Activated T-helper 1 cell treated with anti-CD3 and anti-CD28 coated beads, Interleukin-12 subunit alpha, Interleukin-12 subunit beta, Interleukin-2, Interleukin-4 antibody, amounts not matched to agents 30 ng/mL and 10 ng/mL and 1 ng/mL, durations not matched to agents 14 hours and 24 hours and 36 hours (primary cell): ENCODE measurements at places on chromosomes 4 and X.

DNA sequence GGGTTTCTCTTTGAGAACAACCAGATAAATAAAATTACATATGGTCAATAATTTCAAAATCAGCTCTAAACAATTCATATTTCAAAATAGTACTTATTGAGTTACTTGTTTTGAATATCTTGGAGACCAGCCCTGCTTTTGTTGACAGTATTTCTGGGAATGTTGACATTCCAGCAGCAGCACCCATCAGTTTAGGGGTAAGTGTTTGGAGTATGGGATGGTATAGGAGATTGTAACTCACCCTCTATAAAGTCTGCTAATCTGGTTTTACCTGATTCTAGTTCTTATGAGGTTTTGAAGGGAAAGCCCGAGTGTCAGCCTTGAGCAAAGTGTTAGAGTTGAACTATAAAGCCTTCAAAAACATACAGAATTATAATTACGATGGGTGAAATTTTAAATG, 139.2 kb upstream of the ANKRD50 start:
- H3K4me1 ChIP-seq, result no peaks in the 10 kb centered on the region
- H3K36me3 ChIP-seq, result no peaks in the 10 kb centered on the region
- H3K27ac ChIP-seq, result no peak overlapping the region
- H3K27me3 ChIP-seq, result no peaks in the 10 kb centered on the region
- no peak overlapping the region for H3K4me3 ChIP-seq

GRCh38 chr4:104169437-104169836, 325.3 kb downstream of the CXXC4 start:
- H3K36me3 ChIP-seq, result no peaks in the 10 kb centered on the region
- H3K4me3 ChIP-seq, result no peak overlapping the region
- H3K4me1 ChIP-seq, result no peaks in the 10 kb centered on the region
- DNase-seq, result no peak
- H3K27ac ChIP-seq, result no peak overlapping the region

- no peak overlapping the region for H3K4me3 ChIP-seq
- H3K27ac ChIP-seq, result no peak overlapping the region
- H3K27me3 ChIP-seq, result peaks cover 2% of the 10 kb centered on the region
Observed at GRCh38 chr4:2304321-2304876, 42.5 kb upstream of the MXD4 start.

- H3K27me3 ChIP-seq, result no peaks in the 10 kb centered on the region
- H3K4me1 ChIP-seq, result no peaks in the 10 kb centered on the region
- no peak overlapping the region for H3K4me3 ChIP-seq
Observed at GRCh38 chr4:23171976-23172375, 479.2 kb downstream of the GBA3 start.

- H3K27me3 ChIP-seq, result no peaks in the 10 kb centered on the region
- peaks cover 13% of the 10 kb centered on the region for H3K36me3 ChIP-seq
- DNase-seq, result no peak
Observed at GRCh38 chr4:8410641-8411271, 29.8 kb downstream of the ACOX3 start.

DNA sequence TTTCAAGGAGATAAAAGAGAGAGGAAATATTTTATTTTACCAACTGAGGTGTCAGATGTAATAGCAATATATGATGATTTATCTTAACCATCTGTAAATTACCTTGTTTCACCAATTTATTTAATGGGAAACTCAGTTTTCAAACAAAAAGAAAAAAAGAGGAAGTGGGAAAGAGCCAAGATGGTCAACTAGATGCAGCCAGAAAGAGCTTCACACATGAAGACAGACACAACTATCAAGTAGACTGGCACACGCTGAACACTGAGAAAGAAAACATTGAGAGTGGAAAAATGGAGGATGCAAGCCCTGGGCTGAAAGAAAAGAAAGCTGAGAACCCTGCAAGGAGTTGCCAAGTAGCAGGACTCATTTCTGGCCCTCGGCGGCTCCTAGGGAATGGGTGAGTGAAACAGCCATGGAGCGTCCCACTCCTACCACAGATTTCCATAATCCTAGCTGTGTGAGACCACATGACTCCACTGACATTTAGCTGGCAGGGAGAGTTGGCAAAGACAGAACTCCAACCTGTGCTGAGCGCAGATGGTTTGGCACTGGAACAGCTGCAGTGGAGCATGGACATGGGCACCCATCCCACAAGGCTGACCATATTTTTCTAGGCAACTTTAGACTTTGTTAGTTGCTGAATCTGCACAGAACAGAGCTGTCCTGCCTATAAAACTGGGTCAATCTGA, 409.3 kb downstream of the FAM47B start:
- no peak for DNase-seq
- H3K27ac ChIP-seq, result no peak overlapping the region
- no peak overlapping the region for H3K4me3 ChIP-seq
- H3K27me3 ChIP-seq, result no peaks in the 10 kb centered on the region
- no peaks in the 10 kb centered on the region for H3K36me3 ChIP-seq

DNA sequence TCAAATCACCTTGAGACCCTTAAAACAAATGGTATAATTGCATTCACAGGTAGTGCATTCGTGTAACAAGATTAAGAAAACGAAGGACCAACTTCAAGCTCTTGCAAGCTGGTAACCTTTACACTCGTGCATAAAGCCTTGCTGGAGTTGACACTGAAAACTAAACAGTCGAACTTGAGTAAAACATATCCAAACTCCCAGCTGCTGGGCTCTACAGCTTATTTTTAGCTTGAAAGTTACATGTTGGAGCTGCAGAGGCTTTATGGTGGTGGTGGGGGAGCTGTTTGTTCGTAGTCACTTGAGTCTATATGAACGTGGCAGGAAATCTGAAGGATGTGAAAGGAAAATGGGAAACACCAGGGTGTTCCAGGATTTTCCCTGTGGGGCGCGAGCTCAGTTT, 2.7 kb upstream of the WDR1 start:
- DNase-seq, result no peak
- peaks cover 84% of the 10 kb centered on the region for H3K4me1 ChIP-seq
- H3K36me3 ChIP-seq, result peaks cover 18% of the 10 kb centered on the region
- H3K27ac ChIP-seq, result peak overlapping the region; percentile 93
- H3K27me3 ChIP-seq, result no peaks in the 10 kb centered on the region
- peak overlapping the region; percentile 82 for H3K4me3 ChIP-seq

DNA sequence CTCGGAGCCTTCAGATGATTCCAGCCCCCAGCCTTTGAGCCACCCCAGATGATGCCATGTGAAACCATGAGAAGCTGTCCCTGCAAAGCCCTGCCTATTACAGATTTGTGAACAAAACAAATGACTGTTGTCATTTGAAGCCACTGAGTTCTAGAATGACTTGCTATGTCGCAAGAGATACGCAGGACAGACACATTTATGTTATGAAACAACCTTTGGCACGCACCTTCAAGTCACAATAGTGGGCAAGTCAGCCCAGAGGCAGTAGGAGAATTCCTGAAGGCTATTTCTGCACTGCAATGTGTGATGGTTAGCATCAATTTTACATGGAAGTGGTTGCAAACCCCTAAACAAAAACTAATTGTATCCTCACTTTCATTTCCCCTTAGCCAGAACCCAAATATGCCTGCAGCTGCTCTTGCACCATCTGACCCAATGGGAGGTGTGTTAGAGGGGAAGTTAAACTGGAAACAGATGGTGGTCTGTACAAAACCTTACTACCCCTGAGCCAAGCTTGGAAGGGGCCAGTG, 174.4 kb upstream of the ATP6AP2 start:
- H3K27ac ChIP-seq, result no peak overlapping the region
- H3K36me3 ChIP-seq, result no peaks in the 10 kb centered on the region
- no peaks in the 10 kb centered on the region for H3K4me1 ChIP-seq
- peaks cover 5% of the 10 kb centered on the region for H3K27me3 ChIP-seq
- H3K4me3 ChIP-seq, result no peak overlapping the region

- no peaks in the 10 kb centered on the region for H3K4me1 ChIP-seq
- no peaks in the 10 kb centered on the region for H3K27me3 ChIP-seq
- no peak overlapping the region for H3K27ac ChIP-seq
- no peaks in the 10 kb centered on the region for H3K36me3 ChIP-seq
- DNase-seq, result no peak
Observed at GRCh38 chrX:143945171-143945570, 61.3 kb downstream of the UBE2NL start.

DNA sequence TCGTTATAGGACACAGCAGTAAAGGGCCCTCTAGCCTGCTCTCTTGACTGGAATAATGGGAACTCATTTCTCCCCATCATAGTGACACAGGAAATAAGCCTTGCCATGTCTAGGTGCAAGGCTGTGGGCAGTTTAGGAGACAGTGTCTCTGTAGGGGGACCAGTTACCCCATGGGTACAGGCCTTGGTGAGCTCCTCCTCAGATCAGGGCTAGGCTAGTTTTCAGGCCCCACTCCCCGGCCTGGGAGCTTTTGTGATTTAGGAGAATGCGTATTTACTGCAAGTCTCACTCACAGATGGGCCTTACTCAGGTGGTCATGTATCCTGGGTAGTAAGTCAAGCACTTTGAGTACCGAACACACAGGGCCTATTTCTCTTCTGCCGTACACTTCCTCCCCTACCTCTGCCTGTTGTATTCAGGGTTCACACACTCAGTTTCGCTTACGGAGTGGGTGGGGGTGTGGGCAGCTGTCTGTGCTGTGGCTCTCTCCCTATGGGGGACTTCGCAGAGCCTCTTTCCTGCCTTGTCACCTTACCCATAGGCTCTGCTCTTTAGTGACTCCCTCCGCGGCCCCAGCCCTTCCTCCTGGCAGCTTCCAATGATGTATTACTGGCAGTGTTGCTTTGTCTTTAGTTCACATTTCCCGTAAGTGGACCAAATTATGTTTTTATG, 34.2 kb downstream of the FAM193A start:
- H3K4me1 ChIP-seq, result peaks cover 42% of the 10 kb centered on the region
- peak; percentile 69 for DNase-seq
- peak overlapping the region; percentile 80 for H3K27ac ChIP-seq
- H3K36me3 ChIP-seq, result peaks cover 12% of the 10 kb centered on the region
- H3K4me3 ChIP-seq, result peak overlapping the region; percentile 12

DNA sequence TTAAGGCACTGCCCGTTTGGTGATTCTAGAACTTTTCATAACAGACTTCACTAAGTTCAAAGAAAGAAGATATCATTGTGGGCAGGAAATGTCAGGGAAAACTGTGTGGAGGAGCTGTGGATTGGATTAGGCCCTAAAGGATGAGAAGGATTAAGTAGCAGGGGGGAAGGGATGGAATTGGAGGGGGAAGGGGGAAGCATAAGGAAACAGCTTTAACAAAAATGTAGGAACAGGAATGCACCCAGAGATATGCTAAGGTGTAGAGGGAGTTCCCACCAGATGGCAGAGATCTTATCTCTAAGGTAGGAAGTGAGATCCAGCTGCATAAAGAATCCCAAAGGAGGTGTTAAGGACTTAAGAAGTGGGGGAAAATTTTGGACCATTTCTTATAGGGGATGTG, 114.5 kb downstream of the LARP7 start:
- no peaks in the 10 kb centered on the region for H3K4me1 ChIP-seq
- no peaks in the 10 kb centered on the region for H3K36me3 ChIP-seq
- no peak for DNase-seq
- H3K4me3 ChIP-seq, result no peak overlapping the region
- H3K27me3 ChIP-seq, result peaks cover 8% of the 10 kb centered on the region

- no peaks in the 10 kb centered on the region for H3K27me3 ChIP-seq
- H3K36me3 ChIP-seq, result no peaks in the 10 kb centered on the region
- DNase-seq, result no peak
- H3K27ac ChIP-seq, result no peak overlapping the region
- H3K4me3 ChIP-seq, result no peak overlapping the region
Observed at GRCh38 chr4:178535939-178536579, 1093.8 kb upstream of the AGA start.

GRCh38 chr4:173499658-173500535, 30.1 kb downstream of the HAND2 start:
- H3K4me3 ChIP-seq, result peak overlapping the region; percentile 61
- peaks cover 5% of the 10 kb centered on the region for H3K4me1 ChIP-seq
- H3K27ac ChIP-seq, result peak overlapping the region; percentile 75
- peaks cover 5% of the 10 kb centered on the region for H3K36me3 ChIP-seq
- peaks cover 69% of the 10 kb centered on the region for H3K27me3 ChIP-seq

- no peak overlapping the region for H3K27ac ChIP-seq
- no peak overlapping the region for H3K4me3 ChIP-seq
- DNase-seq, result no peak
Observed at GRCh38 chrX:69546417-69546816, 42.3 kb downstream of the NALF2 start.

DNA sequence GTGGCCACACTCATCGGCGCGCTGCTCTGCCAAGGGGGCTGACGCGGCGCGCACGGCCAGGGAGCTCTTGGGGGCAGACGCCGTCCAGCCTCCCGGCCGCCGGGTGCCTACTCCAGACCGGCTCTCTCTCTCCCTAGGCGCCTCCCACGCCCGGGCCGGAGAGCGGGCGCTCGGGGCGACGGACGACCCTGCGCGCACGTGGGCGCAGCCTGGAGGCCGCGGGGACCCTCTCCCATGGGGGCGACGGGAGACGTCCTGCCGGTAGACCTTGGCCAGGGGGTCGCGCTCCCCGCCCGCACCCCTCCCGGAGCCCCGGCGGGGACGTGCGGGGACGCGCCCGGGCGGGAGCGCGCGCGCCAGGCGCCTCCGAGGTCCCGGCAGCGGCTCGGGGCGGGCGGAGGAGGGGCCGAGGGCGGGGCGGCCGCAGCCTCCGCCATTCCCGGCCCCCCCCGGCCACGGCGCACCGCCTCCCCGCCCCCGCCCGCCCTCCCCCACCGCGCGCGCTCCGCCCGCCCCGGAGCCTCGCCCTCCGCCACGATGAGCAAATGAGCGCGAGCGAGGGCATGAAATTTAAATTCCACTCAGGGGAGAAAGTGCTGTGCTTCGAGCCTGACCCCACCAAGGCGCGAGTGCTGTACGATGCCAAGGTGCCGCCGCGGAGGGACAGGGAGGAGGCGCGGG, at the start of gene MSL3:
Gene MSL3 (plus strand): TSS at position 519 of the 681 bp plus-strand sequence. CDS start 27 bp downstream, at position 546.
- H3K4me3 ChIP-seq, result peak within 1 kb of the TSS; percentile 98
- peaks cover 12% of the 10 kb centered on the region for H3K4me1 ChIP-seq
- peaks cover 16% of the 10 kb centered on the region for H3K36me3 ChIP-seq
- H3K27me3 ChIP-seq, result peaks cover 26% of the 10 kb centered on the region
- H3K27ac ChIP-seq, result peak within 1 kb of the TSS; percentile 98
- peak; percentile 51 for DNase-seq

DNA sequence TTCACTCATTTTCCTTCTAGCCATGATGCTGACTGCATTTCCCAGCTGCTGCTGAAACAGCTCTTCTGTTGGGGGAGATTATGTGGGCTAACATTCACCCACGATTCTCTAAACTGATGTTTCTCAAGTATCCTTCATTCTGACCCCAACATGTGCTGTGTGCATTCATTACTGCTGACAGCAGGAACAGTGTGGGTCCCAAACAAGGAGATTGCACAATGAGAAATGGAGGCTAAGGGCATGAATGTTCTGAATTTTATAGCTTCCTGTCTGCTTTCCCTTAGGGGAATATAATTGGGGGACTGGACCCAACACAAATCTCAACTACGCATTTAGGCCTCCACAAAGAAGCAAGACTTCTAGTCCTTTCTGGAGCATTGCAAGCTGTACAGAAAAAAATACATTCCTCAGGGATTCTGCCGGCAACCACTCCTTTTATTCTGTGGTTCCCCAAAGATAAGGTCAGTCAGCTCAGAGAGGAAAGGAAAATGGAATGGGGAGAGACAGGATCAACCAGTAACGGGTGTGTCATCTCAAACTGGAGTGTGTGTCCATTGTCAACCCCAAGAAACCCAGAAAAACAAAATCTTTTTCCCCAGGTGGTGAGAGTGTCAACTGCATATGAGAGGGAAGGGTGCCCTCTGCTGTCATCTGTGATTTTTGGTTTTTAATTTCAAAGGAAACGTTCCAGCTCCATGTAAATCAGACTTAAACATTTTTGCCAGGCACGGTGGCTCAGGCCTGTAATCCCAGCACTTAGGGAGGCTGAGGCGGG, 81.5 kb upstream of the EGFL6 start:
- no peaks in the 10 kb centered on the region for H3K27me3 ChIP-seq
- no peaks in the 10 kb centered on the region for H3K36me3 ChIP-seq
- peak; percentile 27 for DNase-seq
- peak overlapping the region; percentile 61 for H3K27ac ChIP-seq
- peaks cover 26% of the 10 kb centered on the region for H3K4me1 ChIP-seq
